Stimulated activated CD8-positive, alpha-beta memory T cell treated with anti-CD3 and anti-CD28 coated beads, Interleukin-15, amount 100 ng/mL, for 24 hours (primary cell): ENCODE measurements at places on chromosomes 2 and 18.

GRCh38 chr18:59570101-59570775 is 127.0 kb downstream of the CCBE1 start:
- no peak for DNase-seq

GRCh38 chr18:25314151-25314837 is 37.7 kb downstream of the ZNF521 start:
- DNase-seq = no peak

DNA sequence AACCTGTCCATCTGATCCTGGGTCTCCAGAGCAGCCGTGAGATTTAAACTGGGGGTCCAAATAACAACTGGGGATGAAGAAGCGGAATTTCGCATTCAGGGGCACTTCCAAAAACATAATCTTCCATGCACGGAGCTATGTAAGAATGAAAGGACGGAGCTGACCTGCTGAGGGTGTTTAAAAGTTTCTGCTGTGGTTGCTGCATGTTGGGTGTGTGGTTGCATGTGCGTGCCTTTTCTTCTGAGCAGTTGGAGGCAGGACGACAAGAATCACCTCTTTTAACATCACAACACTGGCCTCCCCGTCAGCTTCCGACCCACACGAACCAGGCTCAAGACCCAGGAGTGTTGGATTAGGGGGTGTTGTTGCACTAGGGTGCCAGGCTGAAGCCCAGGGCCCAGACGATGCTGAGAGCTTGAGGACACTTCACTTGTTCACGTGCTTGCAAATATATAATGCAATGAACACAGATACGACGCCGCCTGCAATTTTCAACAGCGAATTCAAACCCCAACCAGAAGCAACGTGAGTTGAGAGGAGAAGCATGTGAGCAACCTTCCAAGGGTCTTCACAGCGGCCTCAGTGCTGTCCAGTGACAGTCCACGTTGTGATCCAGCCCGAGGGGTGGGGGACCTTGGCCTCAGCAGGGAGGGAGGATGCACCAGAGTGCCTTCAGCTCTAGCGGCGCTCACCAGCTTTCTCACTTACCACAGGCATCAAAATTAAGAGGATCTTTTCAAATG is 76.0 kb upstream of the SALL3 start:
- no peak for DNase-seq

- no peak for DNase-seq
These were observed 88.6 kb upstream of the B3GNT7 start for GRCh38 chr2:231306791-231307393.

GRCh38 chr2:112646791-112647689 is 1.3 kb downstream of the SLC20A1 start:
- DNase-seq = no peak

DNA sequence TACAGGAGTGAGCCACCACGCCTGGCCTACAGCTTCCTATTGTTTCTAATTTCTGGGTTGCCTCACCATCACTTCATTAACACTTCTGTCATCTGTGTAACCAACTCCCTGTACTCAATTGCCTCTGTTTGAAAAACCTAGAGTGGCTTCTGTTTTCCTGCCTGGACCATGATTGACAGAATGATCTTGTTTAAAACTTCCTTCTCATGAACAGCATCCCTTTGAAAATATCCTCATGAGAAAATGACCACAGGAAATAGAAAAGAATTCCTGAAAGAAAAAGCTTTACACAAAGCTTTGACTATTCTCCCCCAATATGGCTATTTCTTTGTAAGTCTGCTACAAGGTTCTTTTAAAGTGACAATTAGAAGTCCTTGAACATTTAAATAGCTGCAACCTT is 672.3 kb downstream of the ARHGAP15 start:
- no peak for DNase-seq

DNA sequence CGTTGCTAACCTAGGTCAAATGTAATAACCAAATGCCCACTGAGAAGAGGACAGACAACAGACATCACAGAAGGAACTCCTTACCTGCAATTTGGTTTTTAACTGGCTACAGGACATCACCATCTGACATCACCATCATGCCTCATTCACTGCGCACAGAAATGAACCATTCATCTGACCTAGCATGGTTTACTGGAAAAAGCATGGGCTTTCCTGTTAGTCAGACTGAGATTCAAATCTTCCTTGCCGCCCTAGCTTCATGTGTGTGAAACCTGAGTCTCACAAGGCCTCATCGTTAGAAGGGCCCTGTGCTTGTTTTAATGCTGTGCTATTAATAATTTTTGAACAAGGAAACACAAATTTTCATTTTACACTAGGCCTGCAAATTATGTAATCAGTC is 1.1 kb upstream of the HIBCH start:
- no peak for DNase-seq

DNA sequence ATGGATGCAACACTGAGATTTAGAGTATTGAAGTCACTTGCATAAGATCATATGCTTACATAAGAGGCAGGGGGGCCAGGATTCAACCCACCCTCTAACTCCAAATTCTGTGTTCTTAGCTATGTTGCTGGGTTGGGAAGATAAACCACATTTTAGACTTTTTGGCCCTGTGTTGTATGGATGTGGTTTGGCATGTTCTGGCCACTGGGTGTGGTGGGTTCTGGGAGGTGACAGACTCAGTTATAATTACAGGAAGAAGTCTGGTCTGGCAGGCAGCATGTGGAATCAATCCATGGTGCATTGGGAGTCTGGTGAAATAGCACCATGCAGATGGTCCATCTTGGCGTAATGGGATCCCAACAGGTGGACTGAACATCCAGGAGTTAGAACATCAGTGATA is 138.9 kb downstream of the LTBP1 start:
- no peak for DNase-seq

- no peak for DNase-seq
These were observed 15.0 kb upstream of the BMPR2 start for GRCh38 chr2:202361108-202361507.

DNA sequence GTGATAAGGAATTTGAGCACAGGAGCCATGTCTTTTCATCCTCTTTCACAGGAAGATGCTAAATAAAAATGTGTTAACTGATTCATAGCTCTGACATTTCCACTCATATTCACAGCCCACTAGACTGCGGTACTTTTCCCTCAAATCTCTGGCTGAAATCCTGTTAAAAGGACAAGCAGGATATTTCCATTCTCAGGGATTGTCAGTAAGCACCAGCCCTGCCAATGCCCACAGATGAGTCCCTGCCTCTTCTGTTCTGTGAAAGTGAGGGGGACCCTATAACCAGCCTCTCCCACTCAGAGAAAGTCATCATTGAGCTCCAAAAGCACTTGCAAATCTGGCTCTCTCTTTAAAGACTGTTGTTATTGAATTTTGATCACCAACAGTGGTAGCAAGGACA is 440.5 kb downstream of the SETBP1 start:
- no peak for DNase-seq

DNA sequence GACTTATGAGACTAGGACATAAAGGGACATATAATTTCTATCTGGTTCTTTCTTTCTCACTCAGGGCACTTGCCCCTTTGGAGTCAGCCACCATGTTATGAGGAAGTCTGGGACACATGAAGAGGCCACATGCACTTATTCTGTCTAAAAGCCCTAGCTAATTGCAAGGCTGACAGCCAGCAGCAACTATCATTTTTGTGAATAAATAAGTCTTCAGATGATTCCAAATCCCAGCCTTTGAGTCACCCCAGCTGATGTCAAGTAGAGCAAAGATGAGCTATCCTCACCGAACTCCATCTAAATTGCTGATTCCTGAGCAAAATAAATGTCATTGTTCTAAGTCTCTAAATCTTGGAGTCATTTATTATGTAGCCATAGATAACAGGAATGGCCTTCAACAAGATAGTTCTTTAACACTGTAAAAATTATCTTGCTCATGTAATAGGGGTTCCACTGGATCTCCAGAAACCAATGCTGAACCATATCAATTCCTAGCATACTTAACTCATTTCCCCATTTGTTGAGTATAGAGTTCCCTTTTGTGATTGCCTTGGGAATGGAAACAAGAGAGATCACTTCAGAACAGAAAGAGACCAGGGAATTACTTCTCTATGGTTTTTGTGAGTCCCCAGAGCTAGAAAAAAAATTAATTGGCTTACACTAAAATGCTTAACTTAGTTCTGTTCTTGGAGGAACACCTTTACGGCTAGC is 50.6 kb upstream of the FN1 start:
- DNase-seq = no peak

DNA sequence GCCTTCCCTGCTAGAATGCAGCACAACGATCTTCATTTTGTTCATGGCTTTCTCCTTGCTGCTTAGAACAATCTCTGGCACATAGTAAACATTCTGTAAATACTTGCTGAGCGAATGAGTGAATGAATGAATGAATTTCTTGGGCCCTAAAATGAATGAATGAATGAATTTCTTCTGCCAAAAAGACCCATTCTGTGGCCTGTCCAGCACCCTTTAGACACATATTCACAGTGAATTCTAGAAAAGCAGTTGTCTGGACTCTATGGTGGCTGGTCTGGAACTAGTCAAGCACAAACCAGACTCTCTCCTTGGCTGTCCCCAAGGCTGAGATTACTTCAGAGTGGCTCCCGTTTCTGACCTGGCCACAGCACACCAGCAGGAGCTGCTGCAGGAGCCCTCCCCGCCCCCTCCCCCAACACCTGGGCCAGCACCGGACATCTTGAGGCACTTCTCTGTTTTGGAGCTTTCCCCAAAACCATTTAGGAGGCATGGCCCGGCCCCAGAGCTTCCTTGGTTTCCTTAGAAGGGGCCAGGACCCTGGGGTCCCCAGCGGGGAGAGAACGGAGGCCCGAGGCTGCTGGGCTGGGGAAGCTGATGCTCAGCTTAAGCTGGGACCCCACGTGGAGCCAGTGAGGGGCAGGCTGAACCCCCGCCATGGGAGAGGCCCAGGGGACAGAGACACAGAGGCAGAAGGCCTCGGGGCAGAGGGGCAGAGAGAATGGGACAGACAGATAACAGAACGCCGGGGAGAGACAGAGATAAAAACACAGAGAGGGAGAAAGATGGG is 159.0 kb downstream of the ZFP36L2 start:
- no peak for DNase-seq

- DNase-seq = no peak
These were observed 87.0 kb downstream of the FARSB start for GRCh38 chr2:222568865-222569264.

GRCh38 chr2:175999283-175999819 is 2.7 kb downstream of the LNPK start:
- DNase-seq = no peak

GRCh38 chr18:44955825-44956224 is 275.1 kb downstream of the SETBP1 start:
- DNase-seq = no peak

DNA sequence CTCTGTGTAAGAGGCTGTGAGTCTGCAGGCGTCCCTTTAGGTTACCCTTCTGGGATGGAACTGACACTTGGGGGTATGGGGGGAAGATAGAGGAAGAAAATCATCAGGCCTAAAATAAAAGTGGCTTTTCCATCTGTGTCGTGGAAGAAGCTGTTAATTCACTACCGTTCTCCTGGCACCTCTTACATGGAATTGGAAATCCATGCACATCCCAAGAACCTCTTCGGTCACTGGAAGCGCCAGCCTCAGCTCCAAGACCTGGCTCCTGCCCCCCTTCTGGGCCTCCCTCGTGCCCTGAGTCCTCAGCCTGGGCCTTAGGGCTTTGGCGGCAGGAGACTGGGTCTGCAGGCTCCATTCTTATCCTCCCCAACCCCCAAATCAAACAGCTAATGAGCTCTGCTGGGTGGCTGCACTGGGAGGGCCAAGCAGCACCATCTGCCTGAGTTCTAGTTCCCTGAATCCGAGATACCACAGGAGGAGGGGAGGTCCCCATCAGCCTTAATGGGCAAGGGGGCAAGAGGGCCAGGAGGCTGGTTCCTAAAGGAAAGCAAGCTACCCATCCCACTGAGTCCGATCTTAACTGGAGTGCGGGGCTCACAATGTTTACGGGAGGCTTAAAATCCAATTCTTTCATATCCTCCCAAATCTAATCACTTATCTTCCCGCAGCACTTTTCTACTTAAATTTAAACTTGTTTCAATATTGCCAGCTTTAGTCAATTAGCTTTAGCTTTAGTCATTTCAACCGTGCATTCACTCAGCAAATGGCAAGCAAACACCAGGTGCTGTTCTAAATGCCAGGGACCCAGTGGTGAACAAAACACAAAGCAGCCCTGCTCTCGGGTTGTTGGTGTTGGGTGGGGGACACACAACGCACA is 52.8 kb downstream of the FAM178B start:
- DNase-seq = no peak

DNA sequence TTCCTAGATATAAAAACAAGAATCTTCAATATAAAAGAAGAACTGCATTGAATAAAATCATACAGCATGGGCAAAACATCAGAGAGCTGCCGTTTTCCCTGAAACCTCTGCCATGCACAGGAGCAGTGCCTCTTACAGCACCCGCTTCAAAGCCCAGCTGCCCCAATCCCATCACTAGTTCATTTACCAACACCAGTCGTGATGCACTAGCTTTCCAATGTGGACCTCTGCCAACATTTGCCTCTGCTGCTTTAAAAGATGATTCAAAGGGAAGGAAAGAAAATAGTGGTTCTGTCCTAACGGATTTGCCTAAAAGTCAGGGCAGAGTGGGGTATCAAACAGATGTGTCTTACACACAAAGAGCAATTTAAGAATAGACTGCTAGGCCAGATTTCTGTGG is 43.4 kb upstream of the AP1S3 start:
- no peak for DNase-seq

DNA sequence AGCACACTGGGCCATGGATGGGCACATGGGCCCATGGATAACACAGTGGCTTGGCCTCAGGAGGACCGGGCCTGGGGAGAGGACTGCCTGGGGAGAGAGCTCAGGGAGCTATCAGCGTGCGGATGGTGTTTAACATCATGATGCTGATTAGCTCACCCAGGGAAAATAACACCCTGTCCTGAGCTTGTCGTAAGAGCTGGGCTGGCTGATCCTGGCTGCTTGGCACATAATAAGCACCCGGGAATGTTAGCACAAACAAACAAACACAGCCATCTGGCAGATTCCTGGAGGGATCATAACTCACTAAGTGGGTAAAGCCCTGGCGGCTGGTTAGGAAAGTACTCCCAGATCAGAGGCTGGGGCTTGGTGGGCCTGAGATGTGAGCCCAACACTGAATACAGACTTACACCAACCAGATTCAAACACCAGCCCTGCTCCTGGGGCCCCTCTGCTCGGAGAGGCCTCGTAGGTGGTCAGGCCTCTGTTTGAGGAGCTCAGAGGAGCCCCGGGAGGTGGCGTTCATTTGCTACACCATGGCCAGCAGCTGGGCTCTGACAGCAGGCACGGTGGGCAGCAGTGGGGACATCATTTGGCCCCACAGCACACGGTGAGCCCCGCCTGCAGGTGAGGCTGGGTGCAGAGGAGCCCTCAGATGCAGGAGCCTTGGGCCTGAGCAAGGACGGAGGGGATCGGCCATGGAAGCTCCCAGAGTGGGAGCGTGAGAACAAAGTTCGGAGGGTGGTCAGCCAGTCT is 193.4 kb upstream of the HDAC4 start:
- DNase-seq = no peak
